ENCODE measurements at places on chromosomes 16 and 17.
A peak's percentile ranks its signal among the peaks of the same experiment; 100 is the strongest.

GRCh38 chr17:79169861-79170260, 95.2 kb downstream of the ENGASE start:
- no peak for DNase-seq

DNA sequence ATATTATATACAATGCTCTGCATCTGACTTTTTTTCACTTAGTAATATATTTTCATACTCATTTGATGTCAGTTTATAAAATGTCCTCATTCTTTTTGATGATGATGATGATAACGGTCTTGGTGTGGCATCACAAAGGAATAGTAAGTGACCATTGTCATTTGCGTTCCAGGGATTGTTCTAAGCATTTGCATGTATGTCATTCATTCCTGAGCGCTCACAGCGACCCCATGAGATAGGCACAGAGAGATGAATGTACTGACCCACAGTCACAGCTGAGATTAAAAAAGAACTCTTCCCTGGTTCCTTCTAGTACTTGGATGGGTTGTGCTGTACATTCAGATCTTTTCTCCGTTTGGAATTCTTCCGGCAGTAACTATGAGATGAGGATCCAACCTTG, 21.2 kb upstream of the MSI2 start:
- DNase-seq, result no peak

DNA sequence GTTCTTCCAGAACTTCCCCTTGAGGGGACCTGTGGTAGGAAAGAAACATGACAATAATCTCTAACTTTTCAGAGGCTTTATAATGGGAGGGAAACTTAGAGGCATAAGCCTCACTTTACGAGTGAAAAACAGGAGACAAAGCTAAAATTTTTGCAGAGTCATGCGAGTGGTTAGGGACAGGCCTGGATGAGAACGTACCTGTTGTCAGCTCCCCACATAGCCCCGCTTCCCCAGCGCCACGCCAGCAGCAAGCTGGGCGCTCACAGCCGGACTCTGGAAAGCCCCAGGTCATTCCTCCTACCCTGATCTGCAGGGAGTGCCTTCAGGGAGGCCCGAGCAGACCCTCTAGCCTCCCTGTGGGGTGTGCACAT, 53.6 kb downstream of the LDHD start:
- no peak for DNase-seq

DNA sequence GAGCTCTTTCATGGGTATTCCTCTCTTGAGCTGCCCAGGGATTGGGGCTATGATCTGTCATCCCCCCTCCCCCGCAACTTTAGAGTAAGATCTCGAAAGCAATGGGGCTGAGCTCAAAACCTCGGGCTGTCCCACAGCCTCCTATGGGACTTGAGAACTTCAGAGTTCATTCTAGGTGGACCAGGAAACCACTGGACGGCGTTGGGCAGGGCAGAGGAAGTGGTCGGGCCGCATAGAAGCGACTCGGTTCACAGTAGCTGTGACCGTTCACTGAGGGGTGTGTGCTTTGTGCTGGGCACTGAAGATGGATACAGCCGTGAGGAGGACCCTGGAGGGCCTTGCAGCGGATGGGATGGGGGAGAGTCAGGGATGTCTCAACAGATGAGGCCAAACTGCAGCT, 292.0 kb downstream of the CPPED1 start:
- no peak for DNase-seq

GRCh38 chr17:44604116-44604761, 47.0 kb downstream of the FZD2 start:
- no peak for DNase-seq

DNA sequence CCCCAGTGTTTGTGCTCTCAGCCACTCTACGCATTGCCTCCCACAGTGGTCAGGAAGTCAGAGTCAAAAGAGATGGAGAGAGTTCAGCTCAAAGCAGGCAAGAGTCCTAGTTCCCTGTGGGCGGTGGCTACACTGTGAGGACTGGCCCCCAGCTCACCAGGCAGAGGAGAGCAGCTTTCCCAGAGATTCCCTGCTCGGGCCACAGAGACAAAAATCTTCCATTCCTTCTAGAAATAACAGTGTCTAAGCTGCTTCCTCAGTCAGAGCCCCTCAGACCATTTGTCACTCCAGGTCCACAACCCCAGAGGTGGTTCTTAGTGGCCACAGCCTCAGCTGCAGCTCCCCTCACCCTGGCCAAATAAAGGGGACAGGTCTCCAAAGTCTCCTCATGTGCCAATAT, 263.0 kb upstream of the RPL38 start:
- no peak for DNase-seq

- DNase-seq, result no peak
These were observed 101.6 kb upstream of the CES5A start for GRCh38 chr16:55976815-55977214.

GRCh38 chr16:20944861-20945574, 44.4 kb downstream of the LYRM1 start:
- no peak for DNase-seq

GRCh38 chr16:84059111-84059510, 16.5 kb upstream of the SLC38A8 start:
- DNase-seq, result no peak

DNA sequence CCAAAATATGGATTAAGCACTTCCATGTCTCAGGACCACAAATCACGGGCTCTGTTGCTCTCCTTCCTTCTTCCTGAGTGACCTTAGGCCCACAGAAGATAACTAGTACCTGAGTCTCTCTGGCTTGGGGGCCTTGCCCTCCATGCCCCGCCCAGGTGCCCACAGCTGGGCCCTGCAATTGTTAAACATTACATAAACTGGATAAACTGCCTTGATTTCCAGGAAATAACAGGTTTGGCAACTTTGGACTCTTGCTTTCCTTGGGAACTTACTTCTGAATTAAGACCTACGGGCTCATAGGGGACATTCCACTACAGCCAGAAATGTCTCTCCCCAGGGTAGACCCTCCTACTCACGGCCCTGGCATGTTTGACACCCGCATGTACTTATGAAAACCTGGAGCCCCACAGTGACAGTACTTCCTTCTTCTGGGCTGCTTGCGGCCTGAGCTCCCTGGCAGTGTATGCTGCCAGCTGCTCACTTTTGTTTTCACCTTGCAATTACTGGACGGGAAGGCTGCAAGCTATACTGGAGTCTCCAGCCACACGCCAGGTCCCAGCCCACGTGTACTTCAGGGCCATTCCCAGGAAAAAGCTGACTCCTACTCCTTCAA, 2.3 kb upstream of the UBALD2 start:
- no peak for DNase-seq

DNA sequence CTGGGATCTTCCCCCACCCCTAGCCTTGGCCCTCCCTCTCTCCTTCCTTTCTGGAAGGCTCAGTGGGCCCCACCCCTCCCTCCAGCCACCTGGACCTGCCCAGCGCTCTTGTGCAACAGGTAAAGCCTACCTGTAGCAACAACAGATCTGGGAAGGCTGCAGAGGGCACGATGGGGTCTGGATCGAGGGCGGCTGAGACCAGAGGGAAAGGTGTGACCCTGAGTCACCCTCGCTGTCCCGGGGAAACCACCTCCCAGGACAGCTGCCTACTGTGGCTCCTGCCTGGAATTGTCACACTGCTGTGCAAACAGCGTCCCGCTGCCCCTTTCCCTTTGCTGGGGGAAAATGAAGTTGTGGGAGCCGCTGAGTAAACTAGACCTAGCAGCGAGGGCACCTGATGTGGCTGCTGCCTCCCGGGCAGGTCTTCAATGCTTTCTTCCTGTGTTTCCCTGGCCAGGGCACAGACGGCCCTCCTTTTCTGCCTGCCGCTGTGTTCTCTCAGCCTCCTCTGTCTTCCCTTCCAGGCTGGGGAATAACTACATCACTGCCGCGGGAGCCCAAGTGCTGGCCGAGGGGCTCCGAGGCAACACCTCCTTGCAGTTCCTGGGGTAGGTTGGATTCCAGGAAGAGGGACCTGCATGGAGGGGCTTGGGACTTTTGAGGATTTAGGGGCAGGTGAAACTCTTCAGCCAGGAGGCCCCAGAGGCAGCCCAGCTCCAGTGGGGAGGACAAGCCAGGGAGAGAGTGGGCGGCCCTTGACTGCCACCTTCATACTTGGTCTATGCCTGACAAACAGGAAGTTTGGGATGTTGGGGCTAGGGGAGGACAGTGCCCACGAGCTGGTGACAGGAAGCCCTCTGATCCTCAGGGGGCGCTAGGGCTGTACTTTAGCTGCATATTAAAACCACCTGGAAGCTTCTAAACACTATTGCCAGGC, 22.2 kb upstream of the CYLD start:
- DNase-seq, result no peak

DNA sequence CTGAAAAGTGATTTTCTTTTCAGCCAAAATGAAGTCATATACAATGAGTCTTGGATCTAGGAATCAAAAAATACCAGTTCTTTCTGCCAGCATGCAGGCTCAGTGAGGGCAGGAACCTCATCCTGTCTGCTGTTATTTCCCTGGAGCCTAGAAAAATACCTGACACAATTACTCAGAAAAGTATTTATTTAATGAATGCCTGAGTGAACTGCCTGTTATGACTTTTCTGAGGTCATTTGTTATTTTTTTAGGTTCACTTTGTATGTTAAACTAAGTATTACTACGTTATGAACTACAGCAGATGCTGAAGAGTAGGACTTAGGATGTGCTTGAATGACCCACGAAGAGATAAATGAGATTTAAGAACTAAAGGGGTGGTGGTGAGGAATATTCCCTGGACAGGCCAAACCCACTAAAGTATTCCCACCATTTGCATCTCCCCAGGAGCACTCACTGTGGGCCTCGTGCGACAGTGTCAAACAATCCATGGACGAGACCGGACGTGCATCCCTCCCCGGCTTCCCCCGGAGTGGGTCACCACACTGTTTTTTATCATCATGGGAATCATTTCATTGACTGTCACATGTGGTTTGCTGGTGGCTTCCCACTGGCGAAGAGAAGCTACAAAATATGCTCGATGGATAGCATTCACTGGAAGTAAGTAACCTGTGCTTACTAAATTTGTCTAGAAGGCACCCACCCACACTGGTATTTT, 17.1 kb upstream of the VWA3A start:
- no peak for DNase-seq

- DNase-seq, result no peak
These were observed 3.0 kb upstream of the NRN1L start for GRCh38 chr16:67881621-67882161.

- no peak for DNase-seq
These were observed 2.3 kb downstream of the HOXB4 start for GRCh38 chr17:48575673-48576478.

DNA sequence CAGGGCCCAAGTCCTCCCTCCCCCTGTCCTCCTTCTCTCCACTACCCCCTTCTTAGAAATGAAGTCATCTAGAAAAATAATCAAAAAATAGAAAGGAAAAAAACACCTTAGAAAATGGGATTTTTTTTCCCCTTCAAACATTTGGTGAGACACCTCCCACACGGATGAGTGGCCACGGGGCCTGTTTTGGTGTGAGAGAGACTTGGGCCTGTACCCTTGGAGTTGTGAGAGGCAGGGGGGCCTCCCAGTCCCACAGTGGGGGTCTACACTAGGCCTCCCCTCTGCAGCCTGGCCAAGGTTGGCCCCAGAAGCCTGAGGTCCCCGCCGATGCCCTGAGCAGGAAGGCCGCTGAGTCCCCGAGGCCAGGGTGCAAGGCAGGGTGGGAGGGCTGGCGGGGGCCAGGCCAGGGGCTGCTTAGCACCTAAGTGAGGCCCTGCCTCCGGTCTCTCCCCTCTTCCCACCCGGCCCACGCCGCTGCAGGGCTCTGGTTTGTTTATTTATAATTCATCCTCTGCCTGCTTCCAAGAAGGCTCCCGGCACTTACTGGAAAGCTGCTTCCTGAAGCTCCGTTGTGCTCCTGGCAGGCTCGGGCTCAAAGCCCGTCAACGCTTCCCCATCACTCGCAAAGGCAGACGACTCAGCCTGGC, 26.4 kb downstream of the NPTX1 start:
- DNase-seq, result no peak

GRCh38 chr17:70390049-70390448, 220.7 kb downstream of the KCNJ2 start:
- DNase-seq, result no peak

DNA sequence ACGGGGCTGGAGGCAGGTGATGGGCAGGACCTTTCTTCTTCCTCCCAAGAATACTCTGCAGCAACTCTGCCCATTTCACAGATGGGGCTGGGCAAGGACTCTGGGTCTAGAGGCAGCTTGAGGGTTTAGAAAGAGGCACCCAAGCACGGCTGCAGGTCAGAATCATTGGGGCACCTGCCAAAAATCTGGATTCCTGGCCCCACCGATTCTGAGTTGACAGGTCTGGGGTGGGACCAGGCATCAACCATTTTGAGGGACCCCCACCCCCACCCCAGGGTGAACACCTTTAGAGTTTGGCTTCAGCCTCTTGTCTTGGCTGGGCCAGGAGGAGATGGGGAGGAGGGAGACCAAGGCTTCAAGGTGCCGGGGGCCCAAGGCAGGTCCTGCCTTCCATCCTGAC, 5.3 kb downstream of the SPPL2C start:
- no peak for DNase-seq

- no peak for DNase-seq
These were observed 3.1 kb upstream of the KRTAP3-2 start for GRCh38 chr17:41002814-41003213.

DNA sequence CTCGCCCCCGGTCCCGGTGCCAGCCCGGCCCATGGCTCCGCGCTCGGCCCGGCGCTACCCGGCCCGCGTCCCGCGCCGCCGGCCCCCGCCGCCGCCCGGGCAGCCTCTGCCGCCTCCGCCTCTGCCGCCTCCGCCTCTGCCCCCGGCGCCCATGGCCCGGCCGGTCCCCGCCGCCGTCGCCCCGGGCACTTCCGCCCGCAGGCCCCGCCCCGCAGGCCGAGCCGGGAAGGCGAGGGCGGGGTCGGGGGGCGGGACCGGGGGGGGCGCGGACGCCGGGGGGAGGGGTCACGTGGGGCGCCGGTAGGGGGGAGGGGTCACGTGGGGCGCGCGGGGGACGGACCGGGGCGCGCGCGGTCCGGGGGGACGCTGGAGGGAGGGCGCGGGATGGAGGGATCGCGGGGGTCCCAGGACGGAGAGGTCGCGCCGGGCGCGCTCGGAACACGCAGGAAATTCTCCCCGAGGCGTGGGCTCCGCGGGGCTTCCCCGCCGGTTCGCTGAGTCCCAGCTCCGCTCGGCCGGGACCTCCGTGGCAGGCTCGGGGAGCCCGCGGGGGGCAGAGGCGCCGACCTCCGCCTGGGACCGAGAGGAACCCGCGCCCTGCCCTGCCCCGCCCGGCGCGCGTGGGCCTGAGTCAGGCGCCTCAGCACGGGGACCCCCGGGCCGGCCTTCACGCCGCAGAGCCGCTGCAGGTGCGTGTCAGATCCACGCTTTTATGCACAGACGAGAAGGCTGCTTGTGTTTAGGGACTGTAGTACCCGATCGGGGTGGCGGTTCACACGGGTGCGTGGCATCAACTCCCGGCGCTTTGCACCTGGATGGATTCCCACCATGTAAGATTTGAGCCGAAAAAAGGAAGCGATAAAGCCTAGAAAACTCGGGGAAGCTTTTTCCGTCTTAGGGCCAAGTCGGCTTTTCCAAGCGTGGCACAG, at the start of gene PGAP6:
Gene PGAP6 (minus strand): TSS at position 190 of the 929 bp plus-strand sequence. CDS start 157 bp downstream, at position 33.
- DNase-seq, result peak; percentile 94

- no peak for DNase-seq
These were observed 1144.4 kb upstream of the GOT2 start for GRCh38 chr16:59878479-59878878.

GRCh38 chr16:56919099-56919800, 12.7 kb upstream of the HERPUD1 start:
- no peak for DNase-seq
